GM23338 (cell line): ENCODE measurements at places on chromosomes 7 and 10. TPM values are rescaled to one million over a fixed set of nuclear protein-coding genes. Genes with fewer than 3 reads are reported as not detected.
A peak's percentile ranks its signal among the peaks of the same experiment; 100 is the strongest.

- no peak for DNase-seq
Measured at GRCh38 chr10:124482236-124482800, 20.7 kb downstream of the LHPP start.

DNA sequence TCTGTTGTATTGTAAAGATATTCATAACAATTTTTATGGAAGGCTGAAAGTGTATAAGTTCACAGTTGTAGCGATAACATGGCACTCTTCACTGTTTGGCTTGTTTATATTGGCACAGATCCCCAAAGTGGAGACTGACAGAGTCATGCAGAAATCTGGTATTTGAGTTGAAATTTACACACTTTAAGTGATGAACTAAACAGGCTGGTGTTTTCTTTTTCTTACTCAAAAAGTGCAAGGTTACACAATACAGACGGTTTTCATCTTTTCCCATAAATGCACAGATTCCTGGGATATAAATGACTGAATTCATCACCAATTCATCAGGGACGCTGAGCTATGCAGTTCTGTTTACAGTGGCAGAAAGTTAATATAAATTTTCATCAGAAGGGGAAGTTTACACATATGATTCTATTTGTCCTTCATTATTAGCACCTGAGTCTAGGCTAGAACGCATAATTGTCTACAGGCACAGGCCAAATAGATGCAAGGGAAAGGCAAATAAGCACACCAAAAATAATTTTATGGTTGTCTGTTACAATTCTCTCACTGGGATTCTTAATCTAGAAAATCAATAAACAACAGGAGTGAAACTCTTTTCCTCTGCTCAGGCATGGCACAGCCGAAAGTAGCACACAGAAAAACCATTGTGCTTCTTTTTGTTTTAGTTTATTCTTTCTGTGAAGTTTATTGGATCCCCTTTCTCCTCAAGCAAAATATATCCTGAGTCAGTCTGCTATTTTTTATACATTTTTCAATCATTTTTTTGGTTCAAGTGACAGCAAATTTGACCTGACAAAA is 88.0 kb downstream of the FOXP2 start:
- DNase-seq = no peak

DNA sequence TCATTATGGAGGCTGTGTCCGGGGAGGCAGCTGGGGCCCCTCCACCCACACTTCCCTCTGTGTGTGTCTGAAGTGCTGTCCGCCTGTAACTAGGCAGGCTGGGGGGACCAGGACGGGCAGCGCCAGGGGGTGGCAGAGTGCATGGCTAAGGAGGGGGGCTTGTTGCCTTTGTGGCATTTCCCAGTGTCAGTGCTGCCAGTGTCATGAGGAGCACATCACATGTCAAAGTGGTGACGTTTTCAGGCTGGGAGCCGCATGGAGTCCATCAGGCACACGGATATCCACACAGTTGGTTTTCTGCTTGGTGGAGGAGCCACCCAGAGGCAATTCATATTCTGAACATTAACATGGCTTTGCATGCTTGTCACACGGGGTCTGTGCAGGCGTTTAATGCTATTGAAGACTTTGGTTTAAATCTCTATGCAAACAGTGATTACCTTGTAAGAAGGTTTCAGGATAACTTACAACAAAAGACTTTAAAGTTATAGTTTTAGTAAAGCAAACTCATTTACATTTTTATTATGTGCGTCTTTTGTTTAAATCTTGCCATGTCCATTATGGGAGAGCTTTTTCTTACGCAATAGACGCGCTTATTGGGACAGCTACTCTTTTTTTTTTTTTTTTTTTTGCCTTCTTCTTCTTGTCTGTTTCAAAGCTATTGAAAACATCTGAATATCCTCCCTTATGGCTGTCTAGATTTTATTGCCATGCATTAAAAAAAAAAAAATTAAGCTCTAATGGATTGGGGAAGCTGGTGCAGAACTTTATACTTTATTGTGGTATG is 52.9 kb downstream of the C10orf67 start:
- no peak for DNase-seq

DNA sequence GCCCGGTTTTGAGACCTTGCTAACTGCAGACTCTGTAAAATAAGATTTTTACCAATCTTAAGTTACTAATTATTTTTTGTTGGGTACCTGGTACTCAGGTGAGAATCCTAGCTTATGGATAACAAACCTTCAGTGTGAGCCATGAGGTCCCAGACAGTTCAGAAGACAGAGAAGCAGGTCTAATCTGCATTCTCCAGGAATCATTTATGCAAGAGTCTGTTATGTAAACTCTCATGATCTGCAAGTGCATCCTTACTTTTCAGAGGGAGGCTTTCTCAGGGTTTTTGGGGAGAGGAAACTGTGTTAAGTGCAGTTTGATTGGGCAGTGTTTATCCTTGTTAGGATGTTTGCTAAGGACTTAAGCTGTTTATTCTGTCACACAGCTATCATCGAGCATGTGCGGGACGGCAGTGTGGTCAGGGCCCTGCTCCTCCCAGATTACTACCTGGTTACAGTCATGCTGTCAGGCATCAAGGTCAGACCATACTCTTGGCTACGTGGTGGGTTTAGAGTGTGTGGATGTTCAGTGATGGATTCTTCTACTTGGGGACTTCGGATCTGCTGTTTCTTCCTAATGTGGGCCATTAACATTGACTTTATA is 50.2 kb downstream of the SND1 start:
- DNase-seq = no peak

GRCh38 chr10:115861864-115862263 is 411.1 kb downstream of the GFRA1 start:
- DNase-seq = no peak

- no peak for DNase-seq
Measured at GRCh38 chr10:63115732-63116383, 17.3 kb upstream of the NRBF2 start.

The PTPRE gene
- 0.42 and 0.54 TPM in 2 replicates for total RNA-seq

DNA sequence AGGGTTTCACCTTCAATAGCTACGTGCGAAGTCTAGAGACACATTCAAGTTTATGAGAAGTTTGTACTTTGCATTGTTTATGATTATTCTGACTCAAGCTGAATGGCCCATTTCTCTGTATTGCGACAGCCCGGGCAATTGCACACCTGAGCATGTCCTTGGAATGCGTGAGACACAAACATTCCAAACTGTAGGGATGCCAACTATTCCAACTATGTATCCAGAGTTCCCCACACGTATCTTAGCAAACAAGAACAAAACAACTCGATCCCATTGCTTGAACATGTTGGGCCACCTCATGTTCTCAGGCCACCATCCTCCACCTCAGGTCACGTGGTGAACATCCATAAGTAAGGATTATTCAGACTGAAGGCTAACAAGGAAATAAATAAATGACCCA is 51.4 kb upstream of the EGFR start:
- peak; percentile 65 for DNase-seq

DNA sequence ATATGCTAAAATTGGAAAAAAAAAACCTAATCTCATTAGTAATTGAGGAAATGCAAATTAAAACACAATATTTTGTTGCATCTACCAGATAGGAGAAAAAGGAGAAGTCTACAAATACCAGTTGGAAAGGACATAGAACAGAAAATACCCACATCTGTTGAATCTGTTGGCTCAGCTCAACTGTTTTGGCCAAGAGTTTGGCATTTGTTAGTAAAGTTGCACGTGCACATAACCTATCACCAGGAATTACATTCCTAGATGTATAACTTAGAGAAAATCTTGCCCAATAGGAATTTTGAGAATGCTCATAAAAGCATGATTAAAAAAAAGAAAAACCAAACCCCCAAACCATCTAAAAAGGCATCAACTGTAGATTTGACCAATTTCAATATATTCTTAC is 282.1 kb upstream of the BMPER start:
- no peak for DNase-seq

The IRF5 gene
- total RNA-seq = 1.1 and 3.7 TPM in 2 replicates

DNA sequence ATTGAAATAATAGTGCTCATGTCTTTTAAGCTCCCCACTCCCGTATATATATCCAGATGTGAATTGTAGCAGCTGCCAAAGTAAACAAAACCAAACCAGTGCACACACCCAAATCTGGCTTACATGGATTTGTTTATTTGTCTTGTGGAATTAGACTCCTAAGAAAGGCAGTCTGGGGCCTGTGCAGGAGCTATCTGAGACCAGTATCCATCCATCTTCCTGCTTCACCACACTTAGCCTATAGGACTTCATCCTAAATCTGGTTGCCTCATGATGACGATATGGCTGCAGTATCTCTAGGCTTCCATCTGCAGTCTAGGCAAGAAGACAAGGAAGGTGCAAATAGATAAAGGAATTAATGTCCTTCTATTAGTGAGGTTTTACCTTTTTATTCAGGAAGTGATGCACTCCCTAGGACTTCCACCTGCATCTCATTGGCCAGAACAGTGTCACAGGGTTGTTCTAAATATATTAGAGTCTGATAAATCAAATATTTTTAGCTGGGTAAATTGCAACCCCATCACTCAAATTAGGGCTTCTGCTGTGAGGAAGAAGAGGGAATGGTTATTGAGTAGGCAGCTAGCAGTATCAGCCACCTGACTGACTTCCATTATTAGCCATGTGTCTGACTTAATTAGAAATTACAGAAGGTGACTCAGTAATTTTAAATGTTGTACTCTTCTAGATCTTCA is 6.0 kb downstream of the WIPF3 start:
- no peak for DNase-seq

The TDRD1 gene
- total RNA-seq = 1.5 and 1.7 TPM in 2 replicates

GRCh38 chr7:5652118-5652517 is 129.3 kb downstream of the RNF216 start:
- DNase-seq = no peak

The EMX2 gene
- not detected in 2 replicates for total RNA-seq

DNA sequence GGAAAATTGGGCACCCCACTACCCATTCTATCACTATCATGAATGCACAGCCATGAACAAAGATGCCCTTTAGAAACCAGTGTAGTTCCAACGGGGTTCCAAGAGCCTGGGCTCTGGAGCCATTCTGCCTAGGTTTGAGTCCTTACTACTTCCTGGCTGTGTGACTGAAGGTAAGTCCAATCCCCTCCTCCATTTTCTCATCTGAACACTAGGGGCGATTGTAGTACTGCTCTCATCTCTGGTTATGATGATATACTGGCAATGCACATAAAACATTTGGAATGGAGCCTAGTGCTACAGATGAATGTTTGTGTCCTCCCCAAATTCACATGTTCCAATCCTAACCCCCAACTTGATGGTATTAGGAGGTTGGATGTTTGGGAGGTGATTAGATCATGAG is 28.1 kb upstream of the CDH23 start:
- DNase-seq = peak; percentile 11

GRCh38 chr7:28183627-28184026 is 3.0 kb upstream of the JAZF1 start:
- DNase-seq = no peak

GRCh38 chr7:157488281-157488680 is 151.5 kb downstream of the DNAJB6 start:
- no peak for DNase-seq

DNA sequence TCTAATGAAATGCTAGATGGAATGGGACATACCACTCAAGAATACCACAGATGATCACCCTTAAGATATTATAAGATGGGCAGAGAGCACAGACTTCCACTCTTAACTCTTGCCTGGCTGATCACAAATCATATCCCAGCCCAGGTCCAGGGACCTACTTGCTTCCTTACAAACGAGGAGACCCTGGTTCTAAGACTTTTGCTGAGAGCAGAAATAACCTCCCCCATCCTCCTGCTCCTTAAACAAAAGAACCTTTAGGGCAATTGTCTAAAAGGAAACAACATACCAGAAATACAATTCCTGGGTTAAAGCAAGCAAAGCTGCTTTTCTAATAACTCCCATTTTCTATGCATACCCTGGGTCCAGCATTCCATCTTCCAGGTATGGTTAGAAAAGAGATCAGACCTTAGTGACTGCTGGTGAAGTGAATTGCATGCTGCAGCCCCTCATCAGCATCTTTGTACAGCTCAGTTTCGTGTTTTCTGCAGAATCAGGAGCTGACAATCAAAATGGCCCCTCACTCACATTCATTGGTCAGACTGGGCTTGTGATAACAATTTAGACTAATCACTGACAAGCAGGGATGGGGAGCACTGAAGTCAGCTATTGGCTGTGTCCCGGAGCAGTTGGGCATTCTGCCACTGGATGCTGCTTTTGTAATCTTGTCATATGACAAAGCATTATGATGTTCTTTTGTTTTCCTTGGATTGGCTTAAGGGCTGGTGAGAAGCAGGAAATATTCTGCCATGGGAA is 14.6 kb downstream of the IFIT3 start:
- no peak for DNase-seq

DNA sequence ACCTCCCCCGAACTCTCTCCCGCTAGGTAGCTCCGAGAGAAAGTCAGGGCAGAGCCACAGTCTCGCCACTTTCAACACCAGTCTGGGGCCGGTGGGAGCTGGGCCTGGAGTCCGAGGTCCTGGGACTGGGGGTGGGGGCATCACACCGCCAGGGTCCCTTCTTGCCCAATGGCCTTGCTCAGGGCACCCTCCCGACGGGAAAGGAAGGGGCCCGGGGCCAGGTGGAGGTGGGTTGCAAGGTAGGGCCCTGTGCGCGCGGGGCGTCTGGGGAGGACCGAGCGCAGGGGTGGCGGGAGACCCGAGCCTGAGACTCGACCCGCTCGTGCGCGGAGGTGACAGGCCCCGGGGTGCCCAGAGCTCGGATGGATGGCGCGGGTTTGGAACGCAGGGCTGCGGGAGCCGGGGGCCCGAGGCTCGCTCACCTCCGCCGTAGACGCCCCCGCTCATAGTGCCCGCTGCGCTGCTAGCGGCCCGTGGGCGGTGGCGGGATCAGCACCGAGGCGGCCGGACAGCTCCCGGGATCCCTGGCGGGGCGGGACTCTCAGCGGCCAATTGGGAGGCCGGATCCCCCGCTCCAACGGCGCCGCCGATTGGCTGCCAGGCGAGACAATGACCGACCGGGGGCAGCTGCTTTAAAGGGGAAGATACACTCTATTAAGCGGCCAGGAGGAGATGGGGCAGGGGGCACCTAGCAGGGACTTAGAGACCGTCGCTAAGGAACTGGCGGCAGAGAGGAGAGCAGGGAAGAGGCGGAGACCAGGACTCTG is at the start of gene ACTL6B:
TSS of gene ACTL6B (minus strand) at position 541 of the 767 bp plus-strand sequence. CDS start at position 447, 94 bp downstream.
- DNase-seq = peak; percentile 95

DNA sequence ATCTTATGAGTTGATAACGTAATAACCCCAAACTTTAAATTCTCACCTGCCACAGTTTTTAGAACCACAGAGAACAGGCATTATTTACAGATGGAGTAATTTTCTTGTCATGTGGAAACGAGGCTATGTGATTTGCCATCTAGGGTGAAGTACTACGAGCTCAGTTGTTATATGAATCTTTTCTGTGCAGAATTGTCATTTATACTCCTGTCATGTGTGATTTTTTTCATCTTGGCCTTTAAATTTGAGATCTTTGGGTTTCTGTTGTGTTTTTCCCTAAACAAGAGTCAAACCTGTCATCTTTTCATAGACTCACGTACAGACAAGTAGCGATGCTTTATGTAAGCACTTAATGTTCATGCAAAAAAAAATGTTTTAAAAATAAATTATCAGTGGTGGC is 153.7 kb upstream of the TAC1 start:
- no peak for DNase-seq

- DNase-seq = no peak
Measured at GRCh38 chr7:154738216-154738615, 264.7 kb downstream of the PAXIP1 start.

The C7orf25 gene
- 7.1 and 8.7 TPM in 2 replicates for total RNA-seq

The PRSS37 gene
- not detected in 2 replicates for total RNA-seq

- DNase-seq = no peak
Measured at GRCh38 chr10:86085136-86085535, 281.5 kb downstream of the GRID1 start.

The SPDYE9 gene
- total RNA-seq = not detected in 2 replicates

The TNS3 gene
- 20.6 and 28.7 TPM in 2 replicates for total RNA-seq
